CMK (cell line): ENCODE measurements at places on chromosomes 4 and X.

- no peak for DNase-seq
Measured at GRCh38 chr4:105714071-105714521, 5.5 kb downstream of the GSTCD start.

- no peak for DNase-seq
Measured at GRCh38 chr4:20026456-20026855, 225.2 kb upstream of the SLIT2 start.

GRCh38 chrX:32455704-32456103 lies 755.6 kb downstream of the DMD start:
- DNase-seq, result no peak

- DNase-seq, result no peak
Measured at GRCh38 chr4:52894443-52894842, 32.3 kb downstream of the RASL11B start.

- DNase-seq, result no peak
Measured at GRCh38 chr4:57194068-57194611, 84.0 kb upstream of the IGFBP7 start.

DNA sequence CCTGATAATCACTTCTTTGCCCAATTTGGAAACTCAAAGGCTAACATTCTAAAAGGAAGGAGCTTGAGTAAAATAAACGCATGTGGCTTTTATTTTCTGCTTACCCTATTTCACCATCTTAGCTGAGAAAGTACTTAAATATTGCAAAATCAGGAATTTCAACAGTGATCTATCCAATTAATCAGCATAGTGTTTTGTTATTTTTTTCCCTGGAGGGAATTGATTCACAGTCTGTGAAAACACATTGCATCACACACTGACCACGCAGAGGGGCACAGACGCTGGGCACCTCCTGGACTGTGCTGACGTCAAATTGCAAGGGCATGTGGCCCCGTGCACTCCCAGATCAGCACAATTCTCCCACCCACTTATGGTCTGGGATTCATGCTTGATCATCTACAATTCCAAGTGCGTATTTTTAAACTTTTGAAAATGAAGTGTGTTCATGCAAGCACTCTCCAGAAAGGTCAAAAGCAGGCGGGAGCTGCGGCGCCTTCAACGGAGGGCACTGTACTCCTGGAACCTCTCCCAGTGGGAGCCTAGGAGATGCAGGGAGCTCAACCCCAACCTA lies 320.6 kb upstream of the PPARGC1A start:
- DNase-seq, result no peak

DNA sequence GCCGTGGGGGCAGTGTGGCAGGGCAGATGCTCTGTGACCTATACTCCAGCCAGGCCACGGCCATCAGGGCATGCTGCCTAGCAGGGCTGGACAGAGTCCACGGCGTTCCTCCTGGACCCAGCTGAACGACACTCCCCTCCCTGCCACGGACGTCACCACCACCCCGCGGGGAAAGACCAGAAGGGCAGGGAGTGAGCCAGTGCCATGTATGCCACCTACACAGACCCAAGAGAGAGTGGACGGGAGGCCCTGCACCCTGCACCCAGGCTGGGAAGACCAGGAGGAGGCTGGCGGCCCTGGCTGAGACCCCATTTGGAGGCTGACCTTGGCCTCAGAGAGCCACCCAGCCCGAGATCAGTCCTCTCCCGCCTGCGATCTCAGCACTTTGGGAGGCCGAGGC lies 101.9 kb downstream of the FAM53A start:
- no peak for DNase-seq

GRCh38 chr4:115664285-115664684 lies 550.9 kb upstream of the NDST4 start:
- no peak for DNase-seq
